Naive thymus-derived CD4-positive, alpha-beta T cell (primary cell): ENCODE measurements at places on chromosomes 2 and 18. TPM values are rescaled to one million over a fixed set of nuclear protein-coding genes. Genes with fewer than 3 reads are reported as not detected.

- DNase-seq: no peak
Measured at GRCh38 chr2:76180676-76181075, 470.0 kb upstream of the GCFC2 start.

IL18R1 gene
- 44.7 and 52.8 TPM in 2 replicates for total RNA-seq

DSC1 gene
- total RNA-seq: 11.9 TPM

GRCh38 chr2:164816046-164816445 is 25.6 kb downstream of the COBLL1 start:
- no peak for DNase-seq

- no peak for DNase-seq
Measured at GRCh38 chr2:97763176-97763845, 49.9 kb downstream of the ZAP70 start.

GRCh38 chr18:48412339-48412929 is 3.3 kb upstream of the ZBTB7C start:
- no peak for DNase-seq

GRCh38 chr2:46309052-46309953 is 12.1 kb downstream of the EPAS1 start:
- DNase-seq: no peak

DNA sequence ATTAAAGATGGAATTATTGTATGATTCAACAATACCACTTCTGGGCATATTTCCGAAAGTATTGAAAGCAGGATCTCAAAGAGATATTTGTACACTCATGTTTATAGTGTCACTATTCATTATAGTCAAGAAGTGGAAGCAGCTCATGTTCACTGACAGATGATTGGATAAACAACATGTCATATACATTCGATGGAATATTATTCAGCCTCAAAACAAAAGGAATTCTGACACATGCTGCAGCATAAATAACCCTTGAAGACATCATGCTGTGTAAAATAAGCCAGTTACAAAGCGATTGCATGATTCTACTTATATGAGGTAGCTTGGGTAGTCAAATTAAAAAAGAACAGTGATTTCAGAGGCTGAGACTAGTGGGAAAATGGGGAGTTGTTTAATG is 39.3 kb upstream of the PROKR1 start:
- DNase-seq: no peak

- DNase-seq: no peak
Measured at GRCh38 chr2:240139666-240140393, 628 bp downstream of the OTOS start.

- no peak for DNase-seq
Measured at GRCh38 chr2:164061129-164061746, 325.4 kb upstream of the FIGN start.

- DNase-seq: no peak
Measured at GRCh38 chr2:222641336-222641735, 14.6 kb downstream of the FARSB start.

- no peak for DNase-seq
Measured at GRCh38 chr2:224175538-224175937, 136.5 kb upstream of the SERPINE2 start.

DNA sequence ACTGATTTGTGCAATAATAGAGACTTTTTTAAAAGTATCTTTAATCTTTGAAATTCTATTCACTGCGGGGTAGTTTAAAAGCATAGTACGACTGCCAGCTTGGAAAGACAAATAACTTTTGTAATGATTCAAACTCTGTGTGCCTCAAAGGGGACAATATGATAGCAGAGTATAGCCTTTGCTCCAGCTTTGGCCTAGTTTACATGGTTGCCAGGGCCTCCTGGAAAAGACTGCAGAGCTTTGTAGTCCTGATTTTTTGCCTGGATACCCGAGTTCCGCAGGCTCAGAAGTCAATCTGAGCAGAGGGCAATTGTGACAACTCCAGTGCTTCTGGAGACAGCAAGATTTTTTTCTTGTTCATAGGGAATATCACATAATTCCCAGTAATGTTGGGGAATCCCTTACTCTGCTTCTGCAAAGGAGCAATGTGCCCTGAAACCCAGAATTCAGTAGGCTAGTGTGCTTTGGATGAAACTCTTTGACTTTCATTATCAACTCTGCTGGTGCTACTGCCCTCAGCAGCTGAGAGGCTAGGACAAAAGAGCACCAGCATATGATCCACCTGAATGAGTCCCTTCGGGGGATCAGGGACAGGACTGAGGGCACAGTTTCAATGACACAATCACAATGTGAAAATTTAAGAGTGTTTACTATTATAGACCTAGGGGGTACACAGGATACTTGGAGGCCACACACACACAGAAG is 768.1 kb downstream of the TMEM182 start:
- no peak for DNase-seq

DNA sequence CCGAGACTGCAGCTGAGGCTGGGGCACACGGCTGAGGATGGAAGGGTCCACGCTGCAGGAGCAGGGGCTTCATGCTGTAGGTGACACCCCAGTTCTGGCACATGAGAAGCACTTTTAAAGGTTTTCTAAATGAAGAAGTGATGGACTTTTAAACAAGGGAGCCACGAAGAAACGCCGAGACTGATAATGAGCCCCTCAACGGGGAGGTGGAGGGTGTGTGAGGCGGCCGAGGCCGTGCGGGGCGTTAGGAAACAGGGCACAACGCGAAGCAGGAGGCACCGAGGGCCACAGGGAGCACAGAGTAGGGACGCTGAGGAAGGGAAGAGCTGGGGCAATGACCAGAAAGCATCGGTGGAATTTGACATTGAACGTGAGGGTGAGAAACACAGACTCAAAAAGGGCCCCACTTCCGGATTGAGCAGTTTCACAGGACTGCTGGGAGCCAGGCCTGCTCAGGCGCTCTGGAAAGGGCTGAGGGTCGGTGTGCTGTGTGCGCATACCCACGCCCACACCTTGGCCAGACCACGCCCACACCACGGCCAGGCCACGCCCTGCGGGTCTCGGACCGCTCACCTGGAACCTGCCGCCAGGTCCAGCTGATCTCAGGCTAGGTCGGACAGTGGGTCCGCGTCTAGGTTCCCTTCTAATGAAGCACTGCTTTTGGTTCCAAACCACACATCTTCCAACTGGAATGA is 115.7 kb downstream of the GYPC start:
- DNase-seq: no peak

- DNase-seq: no peak
Measured at GRCh38 chr2:170498619-170499018, 216.5 kb upstream of the SP5 start.

GRCh38 chr18:73752965-73753364 is 394.7 kb downstream of the FBXO15 start:
- no peak for DNase-seq

DNA sequence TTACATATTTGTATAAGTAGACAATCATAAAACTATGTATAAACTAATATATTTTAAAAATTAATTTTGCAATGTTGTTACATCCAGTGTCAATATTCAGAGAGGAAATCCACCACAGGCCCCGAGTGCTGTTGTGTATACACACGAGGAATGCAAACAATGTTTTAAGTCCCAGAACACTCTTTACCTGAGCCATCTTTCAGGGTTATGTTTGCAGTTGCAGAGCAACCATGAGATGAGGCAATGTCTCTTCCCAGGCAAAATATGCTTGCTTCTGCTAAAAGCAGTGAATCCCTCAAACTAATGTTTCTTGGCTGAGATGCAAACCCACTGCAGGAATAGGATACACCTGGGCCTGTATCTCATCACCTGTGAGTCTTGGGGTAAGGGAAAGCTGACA is 91.3 kb downstream of the ASXL2 start:
- no peak for DNase-seq

AGAP1 gene
- total RNA-seq: 1.0 TPM

CAVIN2 gene
- total RNA-seq: not detected in 2 replicates

- no peak for DNase-seq
Measured at GRCh38 chr18:64002581-64002980, 32.7 kb downstream of the SERPINB8 start.

MRO gene
- not detected for total RNA-seq

CPSF3 gene
- total RNA-seq: 21.7 TPM

- DNase-seq: no peak
Measured at GRCh38 chr18:71250191-71250590, 961.3 kb downstream of the SOCS6 start.

GRCh38 chr2:206700156-206700555 is 18.0 kb downstream of the DYTN start:
- DNase-seq: no peak

- DNase-seq: no peak
Measured at GRCh38 chr2:160371251-160372009, 122.2 kb downstream of the RBMS1 start.

IGFBP2 gene
- not detected for total RNA-seq

DNA sequence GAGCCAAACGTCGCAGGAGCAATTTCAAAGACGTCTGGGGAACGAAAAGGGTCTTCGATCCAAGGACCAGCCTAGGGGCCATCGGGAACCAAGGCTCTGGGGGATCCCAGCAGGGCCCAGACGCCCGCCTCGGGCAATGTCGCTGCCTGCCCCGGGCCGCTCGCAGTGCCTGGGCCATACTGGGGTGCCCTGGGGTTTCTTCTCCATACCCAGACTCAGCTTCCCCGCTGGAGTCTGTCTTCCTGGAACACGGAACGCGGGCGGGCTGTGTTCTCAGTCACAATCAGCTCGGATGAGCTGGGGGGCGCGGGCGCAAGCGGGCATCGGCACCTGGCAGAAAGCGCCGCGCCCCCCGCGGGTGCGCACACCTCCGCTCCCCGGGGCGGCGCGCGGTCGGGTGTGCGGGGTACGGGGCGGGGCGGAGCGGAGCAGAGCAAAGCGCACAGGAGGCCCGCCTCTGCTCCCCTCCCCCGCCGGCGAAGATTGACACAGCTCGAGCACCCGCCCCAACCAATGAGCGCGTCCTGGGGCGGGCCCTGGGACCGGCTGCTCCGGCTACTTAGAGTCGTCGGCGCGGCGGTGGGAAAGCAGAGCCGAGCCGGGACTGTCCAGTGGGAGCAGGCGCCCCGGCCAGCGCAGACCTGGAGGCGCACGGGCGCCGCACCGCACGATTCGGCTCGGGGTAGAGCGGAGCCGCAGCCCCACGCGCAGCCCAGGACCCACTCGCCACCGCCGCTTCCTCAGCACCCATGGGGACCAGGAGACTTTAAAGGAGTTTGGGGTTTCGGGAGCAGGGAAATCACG is at the start of gene LRATD1:
TSS of gene LRATD1 (plus strand) at position 585 of the 804 bp plus-strand sequence. CDS start 1,263 bp downstream, outside the sequence.
- no peak for DNase-seq

TRIB2 gene
- total RNA-seq: 90.7 TPM

DNA sequence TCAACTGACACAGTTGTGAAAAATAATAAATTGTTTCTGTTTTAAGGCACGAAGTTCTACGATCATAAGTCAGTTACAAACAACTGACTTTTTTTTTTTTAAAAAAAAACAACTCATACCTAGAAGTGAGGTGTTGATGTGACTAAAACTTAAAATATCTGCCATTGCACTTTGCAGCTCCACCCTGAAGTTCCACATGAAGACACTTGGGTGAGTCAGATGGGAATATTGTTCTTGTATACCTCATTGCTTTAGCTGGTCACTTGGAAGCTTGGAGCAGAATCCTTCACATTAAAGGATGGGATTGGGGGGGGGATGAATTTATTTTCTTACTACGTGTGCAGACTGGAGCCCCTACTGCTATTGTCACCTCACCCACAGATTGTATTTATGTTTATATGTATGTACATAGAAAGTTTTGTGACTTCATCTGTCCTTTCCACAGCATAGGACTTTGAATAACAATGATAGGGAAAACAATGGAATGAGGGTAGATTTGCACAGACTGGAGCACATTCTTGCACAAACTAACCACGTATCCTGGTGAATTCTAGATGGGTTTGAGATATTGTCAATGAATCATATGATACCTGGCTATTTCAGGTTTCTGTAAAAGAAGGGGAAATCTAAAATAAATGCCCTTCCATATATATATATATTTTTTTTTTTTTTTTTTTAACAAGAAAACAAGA is 57.9 kb upstream of the ARHGAP15 start:
- DNase-seq: no peak

- no peak for DNase-seq
Measured at GRCh38 chr2:29082804-29083495, 8.6 kb upstream of the PCARE start.

DNA sequence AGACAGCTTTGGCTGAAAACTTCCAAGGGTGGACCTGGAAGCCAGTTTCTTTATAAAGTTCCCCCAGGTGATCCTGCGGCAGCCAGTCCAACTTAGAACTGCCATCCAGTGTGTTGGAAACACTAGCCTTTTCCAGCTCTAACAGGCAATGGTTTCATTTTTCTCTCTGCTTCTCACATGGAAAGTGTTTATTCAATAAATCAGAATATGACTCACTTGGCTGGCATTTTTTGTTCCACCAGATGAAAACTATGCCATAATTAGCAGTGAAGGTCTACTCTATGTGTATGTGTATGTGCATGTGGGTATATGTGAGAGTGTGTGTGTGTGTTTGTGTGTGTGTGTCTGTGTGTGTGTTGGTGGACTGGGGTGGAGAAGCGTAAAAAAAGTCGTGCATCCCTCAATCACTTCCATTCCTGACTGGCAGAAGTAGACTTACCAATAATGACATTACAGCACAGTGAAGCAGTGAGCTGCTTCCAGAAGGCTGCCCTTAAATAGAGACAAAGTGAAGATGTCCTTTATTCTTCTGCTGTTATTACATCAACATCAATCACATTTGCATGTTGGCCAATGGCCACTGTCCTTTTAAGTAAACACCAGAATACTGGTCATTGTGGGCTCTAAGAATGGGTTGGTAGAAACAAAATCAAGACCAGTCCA is 90.9 kb upstream of the SETBP1 start:
- no peak for DNase-seq

CRYGD gene
- total RNA-seq: not detected

- DNase-seq: peak; percentile 77
Measured at GRCh38 chr2:225041207-225041850, 939 bp downstream of the DOCK10 start.

- no peak for DNase-seq
Measured at GRCh38 chr18:500632-501405, at the start of gene COLEC12. TSS of gene COLEC12 (minus strand) at chr18:500701. CDS start at chr18:500514, 187 bp downstream.

DNA sequence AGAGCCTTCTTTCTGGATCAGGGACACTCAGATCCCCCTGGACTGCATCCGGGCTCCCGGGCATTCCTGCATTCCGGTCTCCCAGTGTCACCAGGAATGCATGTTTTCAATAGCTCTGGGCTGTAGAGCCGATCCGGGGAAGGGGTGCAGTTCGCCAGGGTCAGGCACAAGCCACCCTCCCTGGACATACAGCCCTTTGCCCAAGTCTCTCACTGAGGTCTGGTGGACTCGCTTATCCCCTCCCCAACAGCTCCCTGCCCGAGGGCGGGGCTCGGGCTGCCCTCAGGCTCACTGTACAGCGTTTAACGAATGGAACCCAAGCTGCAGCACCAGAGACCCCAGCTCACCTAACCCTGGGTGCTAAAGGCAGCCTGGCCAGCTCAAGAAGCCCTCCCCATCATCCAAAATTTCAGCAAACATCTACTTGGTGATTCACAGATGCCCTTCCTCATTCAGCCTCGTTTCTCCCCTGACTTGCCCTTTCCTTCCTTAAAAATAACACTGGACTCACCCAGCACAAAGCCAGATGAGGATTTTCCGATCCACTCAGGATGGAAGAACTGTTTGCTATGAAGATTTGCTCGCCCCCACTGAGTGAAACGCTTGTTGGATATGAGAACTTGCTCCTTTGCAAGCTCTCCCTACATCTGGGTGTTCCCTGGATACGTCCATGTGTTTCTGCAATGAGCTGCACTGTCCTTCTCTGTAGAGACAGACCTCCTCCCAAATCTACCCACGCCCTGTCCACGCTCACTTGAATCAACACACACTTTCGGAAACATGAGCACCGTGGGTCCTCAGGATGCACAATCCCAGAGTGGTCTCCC is 58.1 kb downstream of the PXDN start:
- no peak for DNase-seq

RSAD2 gene
- total RNA-seq: 72.6 and 73.3 TPM in 2 replicates
